Omental fat pad (tissue), 4 donors: ENCODE measurements at places on chromosomes 2 and 18. TPM values are rescaled to one million over a fixed set of nuclear protein-coding genes. Genes with fewer than 3 reads are reported as not detected.
A peak's percentile ranks its signal among the peaks of the same experiment; 100 is the strongest.

BOLL gene
- total RNA-seq = not detected

UPP2 gene
- total RNA-seq = not detected

D2HGDH gene
- 31.2 TPM for total RNA-seq

LRRTM4 gene
- not detected for total RNA-seq

VPS4B gene
- 33.6 TPM for total RNA-seq

ACADL gene
- total RNA-seq = 17.3 TPM

- DNase-seq = no peak
Measured at GRCh38 chr2:220555961-220556630, 928.7 kb downstream of the SLC4A3 start.

GRCh38 chr2:118372886-118373830 is 284.9 kb downstream of the INSIG2 start:
- no peak for DNase-seq

DNA sequence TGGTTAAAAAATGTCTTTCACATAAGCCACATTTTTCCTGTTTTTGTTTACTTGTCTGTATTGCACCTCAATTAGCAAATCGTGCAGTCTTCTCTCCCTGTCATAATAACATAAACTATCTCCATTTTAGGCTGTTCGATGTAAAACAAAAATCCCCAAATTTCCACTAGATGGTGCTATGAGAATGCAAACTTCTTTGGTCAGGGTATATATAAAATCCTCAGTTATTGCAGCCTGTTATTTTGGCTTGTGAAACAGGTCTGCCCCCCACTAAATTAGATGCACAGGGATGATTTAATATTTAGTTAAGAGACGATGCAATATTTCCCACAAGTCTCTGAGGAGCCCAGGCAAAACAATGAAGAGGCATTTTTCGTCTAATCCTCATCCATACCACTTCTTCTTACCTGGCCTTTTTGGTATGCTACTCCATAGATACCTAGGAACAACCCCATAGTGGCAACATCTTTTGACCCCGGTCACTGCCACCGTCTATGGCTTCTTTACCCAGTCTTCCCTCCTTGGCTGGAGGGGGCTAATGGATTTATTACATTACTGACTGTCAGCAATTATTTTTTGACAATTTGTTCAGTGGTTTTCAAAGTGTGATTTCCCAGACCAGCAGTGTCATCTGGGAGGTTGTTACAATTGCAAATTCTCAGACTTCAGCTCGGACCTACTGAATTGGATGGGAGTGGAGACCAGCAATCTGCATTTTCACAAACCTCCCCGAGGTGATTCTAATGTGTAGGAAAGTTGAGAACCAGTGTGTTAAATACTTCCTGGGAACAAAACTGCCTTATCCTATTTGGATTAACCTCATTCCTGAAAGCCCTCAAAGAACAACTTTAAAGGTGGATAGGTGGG is 117.4 kb upstream of the CWC22 start:
- no peak for DNase-seq

DNA sequence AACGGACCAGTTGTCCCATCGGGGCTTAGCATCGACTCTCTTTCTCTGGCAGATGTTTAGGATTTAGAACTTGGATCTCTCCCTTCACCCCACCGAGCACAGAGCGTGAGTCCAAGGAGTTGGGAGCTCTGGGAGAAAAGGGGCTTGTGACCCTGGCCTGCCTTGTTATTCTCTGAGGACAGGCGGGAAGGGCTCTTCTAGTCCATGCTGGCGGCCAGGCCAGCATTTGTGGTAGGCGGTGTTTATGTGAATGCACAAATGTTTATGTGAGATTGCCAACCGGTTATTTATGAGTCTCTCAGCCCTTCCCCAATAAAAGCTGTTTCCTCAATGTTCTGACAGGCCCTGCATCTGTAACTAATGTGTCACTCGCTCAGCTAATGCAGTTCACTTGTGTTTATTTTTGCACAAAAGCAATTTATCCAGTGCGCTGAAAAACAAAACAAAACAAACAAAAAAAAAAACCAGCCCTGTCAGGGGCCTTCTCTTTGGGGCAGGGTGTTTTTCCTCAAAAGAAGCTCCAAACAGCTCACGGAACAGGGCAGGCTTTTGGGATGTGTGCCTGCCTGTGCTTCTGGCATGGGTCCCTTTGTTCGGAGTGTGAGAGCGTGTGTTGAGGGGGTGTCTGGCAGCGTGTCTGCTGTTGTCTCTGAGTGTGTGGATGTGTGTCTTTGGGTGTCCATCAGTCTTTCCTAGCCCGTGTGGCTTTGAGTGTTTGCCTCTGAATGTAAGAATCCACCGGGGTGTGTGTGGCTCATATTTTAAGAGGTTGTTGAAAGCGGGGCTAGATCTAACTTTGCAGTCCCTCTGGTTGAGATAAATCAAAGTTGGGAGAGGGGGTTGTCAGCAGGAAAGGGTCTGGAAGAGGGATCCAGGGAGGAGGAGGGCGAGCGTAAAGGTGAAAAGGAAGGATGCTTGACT is 52.8 kb upstream of the HAAO start:
- DNase-seq = no peak

DNA sequence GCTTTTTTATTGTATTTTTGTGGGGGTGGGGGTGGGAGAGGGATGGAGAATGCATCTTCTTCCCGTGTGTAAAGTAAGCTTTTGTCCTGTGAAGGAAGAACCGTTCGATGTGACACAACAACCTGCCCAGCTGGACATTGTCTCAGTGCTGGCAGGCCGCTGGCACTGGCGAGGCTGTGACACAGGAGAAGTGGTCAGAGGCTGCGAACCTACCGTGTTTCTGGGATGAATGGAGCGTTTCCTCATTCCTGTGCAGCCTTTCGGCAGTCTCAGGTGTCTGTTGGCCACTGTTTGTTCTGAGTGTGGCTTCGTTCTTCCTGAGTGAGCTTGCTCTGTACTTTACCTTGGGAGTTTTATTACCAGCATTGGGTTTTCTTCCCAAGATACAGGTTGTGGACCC is 8.0 kb downstream of the RAMP1 start:
- no peak for DNase-seq

GRCh38 chr18:66432636-66433035 is 171.3 kb downstream of the CDH19 start:
- no peak for DNase-seq

DNA sequence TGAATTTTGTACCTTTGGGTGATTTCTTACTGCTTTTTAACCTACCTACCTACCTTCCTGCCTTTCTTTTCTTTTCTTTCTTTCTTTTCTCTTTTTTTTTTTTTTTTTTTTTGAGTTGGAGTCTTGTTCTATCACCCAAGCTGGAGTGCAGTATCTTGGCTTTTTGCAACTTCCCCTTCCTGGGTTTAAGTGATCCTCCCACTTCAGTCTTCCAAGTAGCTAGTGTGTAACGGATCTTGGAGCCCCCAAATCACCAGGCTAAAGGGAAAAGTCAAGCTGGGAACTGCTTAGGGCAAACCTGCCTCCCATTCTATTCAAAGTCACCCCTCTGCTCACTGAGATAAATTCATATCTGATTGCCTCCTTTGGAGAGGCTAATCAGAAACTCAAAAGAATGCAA is 61.3 kb downstream of the DDX18 start:
- DNase-seq = no peak

DNA sequence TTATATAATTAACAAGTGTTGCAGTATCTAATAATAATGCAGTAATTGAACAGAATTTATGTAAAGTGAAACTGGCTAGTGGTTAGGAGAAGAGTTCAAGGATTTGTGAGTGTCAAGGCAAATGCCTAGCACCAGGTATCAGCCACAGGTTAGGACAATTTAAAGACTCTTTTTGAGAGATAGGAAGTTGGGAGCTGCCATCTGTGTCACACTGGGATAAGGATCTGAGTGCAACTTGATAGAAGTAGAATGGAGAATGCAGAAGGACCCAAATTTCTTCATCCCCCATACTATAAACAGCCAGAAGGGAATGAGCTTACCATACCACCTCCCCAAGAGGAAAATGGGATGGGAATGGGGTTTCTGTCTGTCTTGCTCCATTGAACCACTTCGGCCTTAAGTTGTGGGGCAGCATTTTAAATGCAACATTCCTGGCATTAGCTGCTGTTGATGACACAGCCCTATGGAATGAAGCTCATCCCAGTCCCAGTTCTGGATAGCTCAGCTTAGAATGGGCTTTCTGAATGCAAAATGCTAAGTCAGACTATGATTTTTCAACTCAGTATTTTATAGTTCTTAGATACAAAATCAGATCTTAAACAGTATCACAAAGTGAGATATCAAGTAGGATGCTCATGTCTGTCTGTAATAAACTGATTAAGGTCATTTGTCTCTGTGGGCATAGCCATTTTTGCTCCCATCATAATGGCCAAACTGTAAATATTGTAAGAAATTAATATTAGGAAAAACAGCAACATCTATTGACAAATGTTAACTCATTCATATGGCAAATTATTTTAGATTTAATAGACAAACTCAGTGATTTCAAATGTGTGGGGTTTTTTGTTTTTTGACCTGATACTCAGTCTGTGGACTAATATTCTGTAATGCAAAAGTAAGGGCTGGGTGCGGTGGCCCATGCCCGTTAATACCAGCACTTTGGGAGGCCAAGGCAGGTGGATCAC is 44.0 kb downstream of the GPR155 start:
- no peak for DNase-seq

- DNase-seq = no peak
Measured at GRCh38 chr2:158484892-158485556, 28.3 kb downstream of the PKP4 start.

DNA sequence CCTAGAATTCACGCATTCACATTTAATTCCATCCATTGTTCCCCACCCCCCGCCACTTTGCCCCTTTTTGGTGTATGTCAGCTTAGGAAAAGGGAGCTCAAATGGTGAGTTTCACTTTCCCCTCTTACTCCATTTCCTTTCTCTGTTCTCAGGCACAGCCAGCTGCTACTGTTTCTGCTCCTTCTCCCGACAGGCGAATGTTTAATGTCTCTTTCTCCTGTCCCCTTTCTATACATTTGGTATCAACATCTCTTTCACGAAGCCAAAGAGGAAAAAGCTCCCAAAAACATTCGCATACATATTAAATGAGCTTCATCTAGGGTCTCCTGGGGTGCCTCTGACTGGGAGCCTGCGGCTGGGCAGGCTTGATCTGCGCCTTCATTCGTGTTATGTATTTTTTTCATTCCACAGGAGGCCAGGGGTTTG is 124.2 kb upstream of the SATB2 start:
- no peak for DNase-seq

GRCh38 chr2:201016859-201017258 is 53.4 kb upstream of the ORC2 start:
- DNase-seq = no peak

DNA sequence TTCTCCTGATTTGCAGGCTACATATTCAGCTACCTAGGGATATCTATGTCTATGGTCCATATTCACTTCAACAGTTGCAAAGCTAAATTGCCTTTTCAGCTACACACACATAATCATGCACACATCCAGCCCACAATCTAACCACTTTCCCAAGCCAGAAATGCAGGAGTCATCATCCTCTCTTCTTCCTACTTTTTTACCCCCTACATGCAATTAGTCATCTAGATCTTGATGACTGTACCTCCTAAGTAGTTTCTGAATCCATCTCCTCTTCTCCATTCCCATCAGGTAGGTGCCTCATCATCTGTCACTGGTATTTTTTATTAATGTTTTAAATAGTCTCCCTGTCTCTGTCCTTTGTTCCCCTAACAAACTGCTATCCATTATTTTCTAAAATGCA is 23.7 kb upstream of the SPRED2 start:
- no peak for DNase-seq

GRCh38 chr2:160516547-160517365 is 23.1 kb upstream of the RBMS1 start:
- DNase-seq = no peak

- no peak for DNase-seq
Measured at GRCh38 chr2:117785740-117786139, 28.8 kb upstream of the DDX18 start.

DNA sequence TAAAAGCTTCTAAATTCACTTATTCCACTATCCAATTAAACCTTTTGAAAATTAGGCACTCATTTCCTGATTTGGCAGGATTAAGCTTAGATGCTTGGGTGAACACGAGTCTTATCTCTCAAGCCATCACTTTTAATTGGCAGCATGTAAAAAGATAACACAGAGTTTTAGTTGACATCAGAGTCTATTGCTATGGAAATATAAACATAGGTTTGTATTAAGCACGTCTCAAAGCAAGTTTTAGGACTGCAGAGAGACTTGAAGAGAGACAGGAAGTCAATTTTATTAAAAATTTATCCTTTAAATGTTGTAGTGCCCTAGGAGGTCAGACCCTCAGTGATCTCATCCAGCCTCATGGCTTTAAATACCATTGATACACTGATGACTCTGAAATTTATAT is 5.6 kb downstream of the RBKS start:
- DNase-seq = no peak

GRCh38 chr18:77119851-77120491 is 12.6 kb downstream of the MBP start:
- DNase-seq = no peak

DNA sequence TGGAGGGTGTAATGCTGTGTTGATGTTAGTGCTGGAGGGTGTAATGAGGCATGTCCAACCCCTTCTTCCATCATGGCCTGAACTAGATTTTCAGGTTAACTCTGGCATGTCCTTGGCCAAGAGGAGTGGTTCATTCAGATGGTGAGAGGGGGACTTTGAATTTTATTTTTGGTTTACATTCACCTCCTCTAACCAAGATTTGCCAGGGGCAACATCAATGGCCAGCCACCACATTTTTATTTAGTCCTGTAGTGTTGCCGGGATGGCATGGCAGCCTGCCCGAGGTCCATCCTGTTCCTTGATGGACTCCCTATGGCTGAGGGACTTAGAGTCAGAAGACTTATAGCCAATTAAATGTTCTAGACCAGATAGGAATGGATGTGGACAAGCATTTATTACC is 484.6 kb upstream of the HS6ST1 start:
- no peak for DNase-seq

- DNase-seq = no peak
Measured at GRCh38 chr2:219731173-219731572, 103.7 kb downstream of the SLC4A3 start.

DNA sequence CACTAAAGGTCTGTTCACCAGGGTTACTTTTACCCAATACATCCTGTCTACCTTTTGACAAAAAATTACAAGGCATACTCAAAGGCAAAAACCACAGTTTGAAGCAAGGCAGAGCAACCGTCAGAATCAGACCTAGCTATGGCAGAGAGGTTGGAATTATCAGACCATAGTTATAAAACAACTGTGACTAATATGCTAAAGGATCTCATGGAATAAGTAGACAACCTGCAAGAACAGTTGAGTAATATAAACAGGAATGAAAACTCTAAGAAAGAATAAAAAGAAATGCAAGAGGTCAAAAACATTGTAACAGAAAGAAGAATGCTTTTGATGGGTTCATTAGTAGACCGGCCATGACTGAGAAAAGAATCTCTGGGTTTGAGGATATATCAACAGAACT is 318.8 kb upstream of the KCNH7 start:
- DNase-seq = no peak

- peak; percentile 36 for DNase-seq
Measured at GRCh38 chr2:234335661-234336228, 161.1 kb downstream of the ARL4C start.
